Stimulated activated CD4-positive, alpha-beta T cell treated with anti-CD3 and anti-CD28 coated beads, Interleukin-4, amount 100 ng/mL, for 48 hours (primary cell): ENCODE measurements at places on chromosomes 6 and 20.

DNA sequence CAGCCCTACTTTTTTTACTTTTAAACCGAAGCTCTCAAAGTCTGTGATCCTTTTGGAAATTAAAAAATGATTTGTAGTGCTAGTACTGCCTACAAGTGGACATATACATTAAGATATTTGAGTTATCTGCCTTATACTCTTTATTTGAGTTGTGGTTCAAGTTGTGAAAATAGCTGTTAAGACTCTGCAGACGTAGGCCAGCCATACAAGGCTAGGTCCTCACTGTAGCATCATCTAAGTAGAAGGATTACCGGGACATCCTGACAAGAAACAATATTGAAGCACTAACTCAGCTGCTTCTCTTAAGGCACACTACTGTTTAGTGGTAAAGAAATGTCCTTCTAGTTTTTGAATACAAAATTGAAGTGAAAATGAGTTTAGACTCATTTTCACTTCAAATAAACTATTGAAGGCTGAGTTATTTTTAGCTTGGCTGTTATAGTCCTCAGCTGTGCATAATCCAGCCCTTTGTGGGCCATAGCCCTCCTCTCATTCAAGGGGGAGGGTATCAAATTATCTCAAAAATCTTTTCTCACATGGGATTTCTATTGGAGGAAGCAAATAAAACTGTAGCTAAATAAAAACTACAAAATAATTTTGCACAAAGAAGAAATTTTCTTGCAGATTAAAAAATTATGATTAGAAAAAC is 68.1 kb downstream of the JAG1 start:
- no peak for DNase-seq

DNA sequence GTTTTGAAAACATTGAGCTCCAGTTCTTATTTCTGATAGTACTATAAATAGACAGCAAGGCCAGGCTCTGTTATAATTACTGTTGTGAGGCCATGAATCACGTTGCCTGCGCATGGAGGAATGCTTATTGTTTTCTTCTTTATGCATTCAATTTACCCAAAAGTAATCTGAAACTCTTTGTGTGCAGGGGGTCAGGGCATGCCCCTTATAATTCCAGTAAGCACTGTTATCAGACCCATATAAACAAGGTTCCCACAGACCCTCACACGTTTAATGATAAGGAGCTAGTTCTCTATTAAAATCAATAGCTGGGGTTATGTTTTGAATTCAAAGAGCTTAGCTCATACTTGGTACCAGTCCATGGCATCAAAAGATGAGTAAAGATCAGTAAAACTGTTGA is 174.8 kb upstream of the ARG1 start:
- DNase-seq: no peak

DNA sequence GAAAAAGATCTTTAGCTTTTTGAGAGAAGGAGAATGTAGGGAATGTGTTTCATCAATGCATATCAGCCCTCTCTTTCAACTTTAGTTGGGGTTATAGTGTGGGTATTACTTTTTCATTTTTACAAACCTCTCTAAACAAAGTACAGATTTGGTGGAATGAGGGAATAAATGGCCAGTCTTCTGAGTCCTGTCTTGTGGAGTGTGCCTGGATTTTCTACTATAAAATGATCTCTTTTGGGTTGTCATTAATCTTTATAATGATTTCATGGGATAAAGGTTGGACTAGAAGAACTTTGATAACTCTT is 209.3 kb downstream of the RNF144B start:
- DNase-seq: no peak

DNA sequence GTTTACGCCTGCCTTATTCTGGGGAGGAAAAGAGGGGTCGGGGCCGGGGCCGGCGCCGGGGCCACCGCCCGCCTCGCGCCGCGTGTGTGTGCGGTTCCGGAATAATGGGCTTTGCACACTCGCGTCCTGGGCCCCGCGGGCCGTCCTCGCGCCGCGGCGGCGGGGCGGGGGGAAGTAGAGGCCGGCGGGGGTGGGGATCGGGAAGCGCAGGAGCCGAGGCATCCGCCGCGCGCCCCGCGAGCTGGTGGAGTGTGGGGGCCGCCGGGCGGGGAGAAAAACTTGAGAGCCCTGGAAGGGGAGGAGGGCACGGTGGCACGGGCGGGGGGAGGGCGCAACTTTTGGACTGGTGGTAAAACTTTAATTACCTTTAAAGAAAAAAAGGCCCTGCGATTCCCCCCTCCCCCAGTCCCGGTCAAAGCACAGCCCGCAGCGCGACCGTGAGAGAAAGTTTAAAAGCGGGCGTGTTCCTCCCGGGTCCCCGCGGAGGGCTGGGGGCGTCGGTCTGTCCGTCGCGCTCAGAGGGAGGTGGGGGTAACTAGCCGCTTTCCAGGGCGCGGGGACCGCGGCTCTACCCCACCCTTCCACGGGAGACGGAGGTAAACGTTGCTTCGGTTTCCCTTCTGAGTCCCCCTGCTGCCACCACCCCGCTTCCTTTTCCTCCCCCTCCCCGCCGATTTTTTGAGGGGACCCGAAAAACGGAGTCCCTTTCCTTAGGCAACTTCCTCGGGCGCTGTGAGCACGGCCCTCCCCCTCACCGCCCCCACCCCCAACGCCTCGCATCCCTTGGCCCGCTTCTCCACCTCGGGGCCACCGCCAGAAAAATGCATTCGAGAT is 1.9 kb downstream of the L3MBTL3 start:
- DNase-seq: peak; percentile 23

DNA sequence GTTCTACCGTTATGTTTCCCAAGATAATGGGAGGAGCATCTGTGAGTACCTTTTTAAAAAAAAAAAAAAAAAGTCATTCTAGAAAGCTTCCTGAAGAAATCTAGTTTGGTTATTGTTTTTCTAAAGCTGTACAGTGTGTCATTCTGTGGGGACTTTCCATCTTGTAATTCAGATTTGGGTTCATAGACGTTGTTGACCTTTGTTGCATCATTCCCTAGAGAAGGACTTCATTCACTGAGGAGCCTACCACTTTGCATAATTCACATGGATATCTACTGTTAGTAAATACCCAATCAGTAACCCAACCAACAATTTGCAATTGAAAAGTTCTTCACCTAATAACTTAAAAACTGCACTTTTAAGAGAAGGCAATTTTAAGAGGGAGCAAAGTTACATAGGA is 60.1 kb downstream of the RPP40 start:
- no peak for DNase-seq

GRCh38 chr6:66396549-66396948 is 689.5 kb upstream of the EYS start:
- DNase-seq: no peak

DNA sequence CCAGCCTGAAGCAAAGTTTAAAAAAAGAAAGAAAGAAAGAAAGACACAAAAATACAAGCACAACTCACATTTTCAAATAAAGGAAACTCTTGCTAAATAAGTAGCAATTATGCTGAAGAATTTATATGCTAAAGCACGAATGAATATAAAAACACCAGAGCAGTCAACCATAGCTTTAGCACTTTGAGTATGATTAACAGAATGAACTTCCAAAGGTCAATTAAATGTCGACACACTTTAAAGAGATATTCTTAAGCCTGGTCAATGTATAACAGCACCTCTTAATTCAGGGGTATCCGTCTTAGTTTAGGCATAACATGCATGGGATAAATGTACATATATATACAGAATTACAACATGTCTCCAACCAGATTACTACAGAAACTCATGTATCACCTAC is 125.9 kb downstream of the OGFRL1 start:
- DNase-seq: no peak

- no peak for DNase-seq
These were observed 44.5 kb downstream of the ATG5 start for GRCh38 chr6:106281088-106281487.

DNA sequence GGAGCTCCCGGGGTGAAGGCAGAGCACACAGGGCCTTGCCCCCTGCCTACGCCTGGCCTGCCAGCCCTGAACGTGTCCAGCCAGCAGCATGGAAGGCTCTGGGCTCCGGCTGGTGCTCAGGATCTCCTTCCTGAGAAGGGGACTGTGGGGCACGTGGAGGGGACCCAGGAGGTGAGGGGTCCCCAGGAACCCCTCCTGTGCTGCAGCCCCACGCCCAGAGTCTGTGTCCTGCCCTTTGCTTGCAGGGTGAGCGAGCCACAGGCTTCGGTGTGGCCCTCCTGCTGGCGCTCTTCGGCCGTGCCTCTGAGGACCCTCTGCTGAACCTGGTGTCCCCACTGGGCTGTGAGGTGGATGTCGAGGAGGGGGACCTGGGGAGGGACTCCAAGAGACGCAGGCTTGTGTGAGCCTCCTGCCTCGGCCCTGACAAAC is 22.3 kb downstream of the NPEPL1 start:
- no peak for DNase-seq

- no peak for DNase-seq
These were observed 198.5 kb downstream of the ADGRG6 start for GRCh38 chr6:142500250-142500786.

GRCh38 chr20:63508072-63508768 is 9.3 kb upstream of the EEF1A2 start:
- no peak for DNase-seq

GRCh38 chr6:112470376-112470775 is 123.2 kb downstream of the RFPL4B start:
- DNase-seq: no peak

DNA sequence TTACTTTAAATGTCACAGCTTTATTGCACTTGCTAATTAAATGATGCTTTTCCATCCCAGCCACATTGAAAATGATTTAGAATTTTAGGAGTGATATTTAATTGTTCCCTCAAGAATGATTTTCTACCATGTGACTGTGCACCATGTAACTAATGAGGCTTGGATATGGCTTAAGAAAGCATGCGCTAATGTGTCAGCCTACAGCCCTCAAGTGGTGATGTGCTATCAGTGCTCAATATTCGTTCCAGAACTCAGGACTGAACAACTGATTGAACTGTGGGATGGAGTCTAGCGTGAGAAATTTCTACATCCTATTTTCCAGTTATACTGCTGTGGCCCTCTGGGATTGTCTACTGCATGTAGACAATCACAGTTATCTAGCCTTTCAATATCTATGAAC is 71.5 kb downstream of the PKIB start:
- no peak for DNase-seq

GRCh38 chr6:6599468-6599873 is 11.0 kb downstream of the LY86 start:
- no peak for DNase-seq

DNA sequence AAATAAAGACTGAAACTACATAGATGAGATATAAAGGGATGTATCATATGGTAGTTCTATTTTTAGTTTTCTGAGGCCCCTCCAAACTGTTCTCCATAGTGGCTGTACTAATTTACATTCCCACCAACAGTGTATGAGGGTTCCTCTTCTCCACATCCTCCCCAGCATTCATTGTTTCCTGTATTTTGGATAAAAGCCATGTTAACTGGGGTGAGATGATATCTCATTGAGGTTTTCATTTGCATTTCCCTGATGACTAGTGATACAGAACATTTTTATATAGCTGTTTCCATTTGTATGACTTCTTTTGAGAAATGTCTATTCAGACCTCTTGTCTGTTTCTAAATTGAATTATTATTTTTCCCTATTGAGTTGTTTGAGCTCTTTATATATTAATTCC is 229.3 kb downstream of the RFPL4B start:
- DNase-seq: no peak

DNA sequence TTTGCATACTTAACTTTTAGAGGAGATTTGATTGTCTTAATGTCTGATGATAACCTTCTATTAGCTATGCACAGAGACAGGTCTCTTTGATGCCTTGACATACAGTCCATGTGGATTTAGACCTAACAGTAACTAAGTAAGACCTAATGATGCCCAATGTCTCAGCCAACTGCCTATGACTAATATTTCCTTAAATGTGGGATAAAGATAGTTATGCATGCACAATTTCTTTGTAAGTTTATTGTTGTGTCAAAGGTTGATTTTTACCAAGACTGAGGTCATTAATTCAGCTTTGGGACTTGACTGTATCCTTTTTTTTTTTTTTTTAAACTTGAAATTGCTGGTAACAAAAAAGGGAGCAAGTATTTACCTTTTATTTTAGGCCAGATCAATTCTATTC is 450.0 kb downstream of the HAO1 start:
- no peak for DNase-seq

DNA sequence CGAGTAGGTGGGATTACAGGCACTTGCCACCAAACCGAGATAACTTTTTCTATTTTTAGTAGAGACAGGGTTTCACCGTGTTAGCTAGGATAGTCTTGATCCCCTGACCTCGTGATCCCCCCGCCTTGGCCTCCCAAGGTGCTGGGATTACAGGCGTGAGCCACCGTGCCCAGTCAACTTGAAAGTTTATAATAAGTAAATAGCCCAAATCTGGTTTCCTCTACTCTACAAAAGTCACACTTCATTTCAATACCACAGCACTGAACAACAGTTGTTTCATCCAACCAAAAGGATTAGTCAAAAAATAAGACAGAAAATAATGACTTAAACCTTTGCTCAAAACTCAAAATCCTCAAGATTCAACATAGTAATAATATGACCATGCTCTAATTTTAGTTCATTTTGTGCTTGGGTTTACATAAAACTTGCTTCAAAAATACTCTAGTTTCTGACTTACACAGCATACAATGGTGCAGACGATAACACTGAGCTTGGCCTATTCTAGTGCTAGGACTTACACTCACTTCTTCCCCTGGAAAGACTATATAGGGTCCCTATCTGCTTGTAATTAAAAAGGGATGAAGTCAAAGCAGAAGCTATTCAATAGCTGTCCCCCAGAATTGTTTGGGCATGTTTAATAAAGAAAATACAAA is 56.7 kb downstream of the NT5E start:
- no peak for DNase-seq

DNA sequence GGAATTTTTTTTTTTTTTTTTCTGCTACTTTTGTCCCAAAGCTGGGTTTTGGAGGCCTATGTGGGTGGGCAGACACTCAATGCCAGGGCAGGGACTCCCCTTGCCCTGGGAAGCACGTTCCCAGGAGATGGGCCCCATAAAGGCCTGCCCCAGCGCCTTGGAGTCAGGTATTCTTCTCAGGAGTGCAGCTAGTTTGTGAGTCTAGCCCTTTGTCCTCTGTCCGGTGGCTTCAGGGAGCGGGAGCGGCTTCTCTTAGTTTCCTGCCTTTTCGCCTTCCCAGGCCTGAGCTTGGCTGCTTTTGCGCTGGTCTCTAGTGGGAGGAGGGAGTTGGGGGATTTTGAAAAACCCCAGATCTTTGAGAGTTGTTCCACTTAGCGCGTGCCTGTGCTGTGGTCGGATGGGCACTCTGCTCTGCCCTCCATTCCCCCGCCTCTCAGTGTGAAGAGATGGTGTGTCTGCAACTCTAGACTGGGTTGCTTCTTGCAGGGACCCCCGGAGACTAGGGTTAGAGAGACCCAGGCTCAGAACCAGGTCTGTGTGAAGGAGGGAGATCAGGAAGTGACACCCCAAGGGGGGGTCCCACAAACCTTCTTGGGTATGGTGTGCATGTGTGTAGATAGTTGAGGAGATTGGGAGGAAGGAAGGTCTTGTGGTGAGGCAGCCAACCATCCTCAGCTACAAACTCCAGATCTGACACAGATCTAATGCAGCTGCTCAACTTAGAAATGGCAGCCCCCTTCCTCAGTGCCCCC is 1.3 kb downstream of the PLCG1 start:
- DNase-seq: no peak
